HuH-7.5 (cell line): ENCODE measurements at places on chromosomes 1 and 21.

GRCh38 chr1:228457396-228458176 is 29.6 kb upstream of the RNF187 start:
- peak; percentile 96 for DNase-seq

DNA sequence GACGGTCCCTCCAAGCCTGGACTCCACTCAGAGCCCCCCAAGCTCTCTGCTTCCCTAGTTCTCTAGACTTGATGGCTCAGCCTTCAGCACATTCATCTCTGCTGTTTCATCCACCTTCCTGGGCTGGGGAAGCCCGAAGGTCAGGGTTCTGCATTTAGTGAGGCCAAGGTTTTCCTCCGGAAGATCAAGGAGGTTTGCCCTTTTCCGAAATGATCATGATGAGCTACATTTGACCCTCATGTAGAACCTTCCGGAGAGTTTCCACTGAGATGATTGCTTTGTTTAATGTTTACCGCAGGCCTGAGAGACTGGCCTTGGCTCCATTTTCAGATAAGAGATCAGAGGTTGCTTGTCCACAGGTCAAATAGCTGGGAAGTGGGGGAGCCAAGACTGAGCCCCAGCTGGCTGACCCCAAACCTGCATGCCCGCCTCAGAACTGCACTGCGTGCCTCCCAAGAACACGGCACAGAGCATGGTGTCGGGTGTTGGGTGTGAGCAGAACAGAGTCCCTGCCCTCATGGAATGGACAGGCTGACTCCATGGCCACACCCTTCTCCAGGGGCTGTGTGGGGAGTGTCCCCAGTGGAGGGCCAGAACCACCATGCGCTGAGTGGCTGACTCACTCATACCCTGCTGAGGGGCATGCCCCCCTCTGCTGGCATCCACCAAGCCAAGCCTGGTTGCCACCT is 200.8 kb upstream of the TMEM51 start:
- no peak for DNase-seq

GRCh38 chr1:236604905-236605806 is 840 bp upstream of the HEATR1 start:
- DNase-seq = no peak

GRCh38 chr1:55369474-55369873 is 154.3 kb upstream of the USP24 start:
- no peak for DNase-seq

GRCh38 chr1:203278082-203278884 is 27.0 kb upstream of the BTG2 start:
- DNase-seq = no peak

DNA sequence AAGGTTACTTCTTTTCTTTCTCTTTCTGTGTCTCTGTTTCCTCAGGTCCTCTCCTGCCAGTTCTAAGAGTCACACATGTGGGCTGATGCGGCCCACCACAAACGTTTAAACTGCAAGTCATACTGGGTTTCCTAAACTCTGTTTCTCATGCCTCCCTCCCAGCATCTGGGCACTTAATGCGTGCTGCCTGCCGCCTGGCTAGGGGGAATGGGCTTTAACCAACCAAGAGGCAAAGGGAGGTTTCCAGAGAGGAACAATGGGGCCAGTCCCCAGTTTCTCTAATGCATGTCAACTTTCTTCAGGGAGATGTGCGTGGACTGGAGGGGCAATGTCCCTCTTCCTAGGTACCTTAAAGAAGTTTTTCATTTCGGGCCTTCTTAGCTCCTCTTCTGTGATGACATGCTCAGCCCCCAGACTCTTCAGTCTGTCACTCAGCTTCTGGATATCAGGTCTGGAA is 19.9 kb upstream of the SRSF4 start:
- DNase-seq = no peak

DNA sequence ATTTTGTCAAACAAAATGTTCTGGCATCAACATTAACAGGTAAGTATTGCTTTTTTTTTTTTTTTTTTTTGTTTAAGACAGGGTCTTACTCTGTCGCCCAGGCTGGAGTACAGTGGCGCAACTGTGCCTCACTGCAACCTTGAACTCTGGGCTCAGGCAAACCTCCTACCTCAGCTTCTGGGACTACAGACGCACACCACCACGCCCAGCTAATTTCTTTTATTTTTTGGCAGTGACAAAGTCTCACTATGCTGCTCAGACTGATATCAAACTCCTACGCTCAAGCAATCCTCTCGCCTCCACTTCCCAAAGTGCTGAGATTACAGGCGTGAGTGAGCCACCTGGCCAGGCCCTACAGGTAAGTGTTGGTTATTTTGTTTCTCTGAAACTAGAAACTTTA is 2.4 kb downstream of the TUT4 start:
- no peak for DNase-seq

DNA sequence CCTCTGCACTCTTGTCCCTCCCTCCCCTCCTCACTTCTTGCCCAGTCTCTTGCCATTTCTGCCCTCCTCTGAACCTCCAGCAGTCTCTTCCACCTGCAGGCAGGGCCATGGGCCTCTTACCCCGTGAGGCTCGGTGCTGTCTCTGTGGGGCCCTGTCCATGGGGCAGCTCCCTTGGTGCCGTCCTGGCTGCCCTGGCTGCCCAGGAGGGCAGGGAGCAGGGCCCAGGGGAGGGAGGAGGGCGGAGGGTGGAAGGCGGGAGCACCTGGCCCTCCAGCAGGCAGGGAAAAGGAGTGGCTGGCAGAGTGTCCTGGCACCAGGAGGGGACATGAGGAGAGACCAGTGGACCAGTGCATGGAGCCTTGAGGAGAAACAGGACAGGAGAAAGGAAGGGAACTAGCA is at the start of gene RORC:
TSS of gene RORC (minus strand) at position 198 of the 400 bp plus-strand sequence. CDS start at position 160, 38 bp downstream.
- no peak for DNase-seq

- peak; percentile 55 for DNase-seq
Observed at GRCh38 chr1:232635778-232636356, 5.9 kb upstream of the SIPA1L2 start.
